ENCODE measurements at places on chromosomes 6 and 20.
A peak's percentile ranks its signal among the peaks of the same experiment; 100 is the strongest.

DNA sequence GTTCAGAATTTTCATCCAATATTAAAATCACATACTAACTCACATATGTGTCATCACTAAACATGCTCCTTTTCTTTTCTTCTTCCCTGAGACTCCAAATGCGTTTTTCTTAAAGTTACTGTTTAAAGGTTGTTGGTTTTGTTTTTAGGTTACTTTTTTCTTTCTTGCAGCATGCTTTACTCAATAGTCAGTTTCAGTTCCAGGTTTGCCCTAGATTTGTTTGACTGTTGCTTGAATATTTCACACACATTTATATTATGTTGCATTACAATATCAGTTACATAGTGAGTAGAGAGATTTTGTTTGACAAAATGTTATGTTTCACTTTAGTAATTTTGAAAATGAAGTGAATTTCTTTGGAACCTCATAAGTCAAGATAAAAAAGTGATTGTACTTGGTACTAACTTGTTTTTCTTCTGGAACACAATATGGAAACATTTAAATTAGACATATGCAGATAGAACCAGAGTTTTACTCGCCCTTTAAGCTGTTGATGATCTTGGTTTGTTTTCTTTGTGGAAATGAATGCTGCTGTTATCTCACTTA lies 27.3 kb downstream of the FNDC1 start:
- DNase-seq: no peak

- no peak for DNase-seq
Measured at GRCh38 chr6:45607798-45608197, 230.1 kb upstream of the SUPT3H start.

DNA sequence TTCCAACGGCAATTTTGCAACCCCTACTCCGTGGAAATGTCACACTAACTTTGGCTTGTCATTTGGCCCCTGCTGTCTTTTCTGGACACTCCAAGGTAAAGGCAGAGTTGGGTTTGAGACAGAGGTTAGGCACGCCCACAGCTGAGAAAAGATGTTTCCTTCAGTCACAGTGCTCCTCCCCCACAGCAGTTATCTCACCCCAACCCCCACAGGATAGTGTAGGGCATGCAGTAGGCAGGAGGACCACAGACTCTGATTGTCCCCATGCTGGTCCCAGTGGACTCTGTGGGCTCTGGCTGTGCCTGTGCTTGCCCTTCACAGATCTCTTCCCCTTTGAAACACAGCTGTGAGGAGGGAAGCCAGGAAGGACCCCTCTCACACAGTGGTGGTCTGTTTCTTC lies 124.0 kb upstream of the CARMIL1 start:
- DNase-seq: no peak

DNA sequence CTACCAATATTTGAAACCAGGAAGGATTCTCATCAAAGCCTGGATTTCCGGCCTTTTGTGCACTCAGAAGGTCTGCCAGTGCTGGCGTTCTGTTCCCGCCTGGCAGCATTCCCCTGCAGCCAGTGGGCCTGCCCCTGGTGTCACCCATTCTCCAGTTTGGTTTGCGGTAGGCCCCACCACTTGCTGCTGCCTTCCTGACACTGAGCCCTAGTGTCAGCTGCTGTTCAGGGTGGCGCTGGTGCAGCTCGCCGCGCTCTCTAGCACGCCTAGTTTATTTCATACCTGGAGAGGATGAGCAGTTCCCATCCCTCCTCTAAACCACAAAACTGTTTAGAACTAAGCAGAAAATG lies 9.5 kb downstream of the NPEPL1 start:
- no peak for DNase-seq

DNA sequence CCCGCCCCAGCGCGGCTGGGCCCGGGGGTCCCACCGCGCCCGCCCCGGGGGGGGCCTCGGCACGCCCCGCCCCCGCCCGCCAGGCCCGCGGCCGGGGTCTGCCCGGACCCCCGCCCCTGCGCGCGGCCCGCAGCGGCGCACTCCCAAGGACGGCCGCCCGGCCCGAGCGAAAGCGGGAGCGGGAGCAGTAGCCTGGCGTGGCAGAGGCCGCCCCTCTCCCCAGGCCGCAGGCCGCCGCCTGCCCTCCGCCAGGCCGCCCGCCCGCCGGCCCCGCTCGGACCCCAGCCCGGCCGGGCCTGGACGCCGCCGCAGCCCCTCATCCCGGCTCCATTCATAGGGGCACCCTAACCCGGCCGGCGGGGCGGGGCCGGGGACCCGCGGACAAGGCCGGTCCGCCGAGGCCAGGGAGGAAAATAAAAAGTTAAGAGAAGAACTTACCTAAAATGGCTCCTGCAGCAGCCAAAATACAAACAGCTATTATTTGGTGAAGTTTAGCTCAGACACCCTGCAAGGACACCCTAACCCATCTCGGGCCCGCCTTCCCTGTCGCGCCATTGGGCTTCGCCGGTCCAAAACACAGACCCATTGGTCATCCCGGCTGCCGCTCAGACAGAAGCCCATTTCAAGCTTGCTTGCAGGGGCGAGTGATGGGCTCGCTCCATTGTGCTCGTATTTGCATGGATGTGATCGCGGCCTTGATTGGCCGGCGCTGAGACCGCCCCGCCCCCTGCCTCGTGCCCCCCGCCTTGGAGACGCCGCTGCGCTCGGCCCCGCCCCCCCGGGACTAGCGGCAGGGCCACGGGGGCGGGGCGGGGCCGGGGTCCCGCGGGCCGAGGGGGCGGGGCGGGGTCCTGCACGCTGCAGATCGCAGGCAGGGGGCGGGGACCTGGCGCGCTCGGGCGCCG lies at the start of gene CHD6:
Gene CHD6, minus strand, starts transcription at position 476 of the 905 bp plus-strand sequence. CDS start 67,040 bp downstream, outside the sequence.
- DNase-seq: peak; percentile 100

DNA sequence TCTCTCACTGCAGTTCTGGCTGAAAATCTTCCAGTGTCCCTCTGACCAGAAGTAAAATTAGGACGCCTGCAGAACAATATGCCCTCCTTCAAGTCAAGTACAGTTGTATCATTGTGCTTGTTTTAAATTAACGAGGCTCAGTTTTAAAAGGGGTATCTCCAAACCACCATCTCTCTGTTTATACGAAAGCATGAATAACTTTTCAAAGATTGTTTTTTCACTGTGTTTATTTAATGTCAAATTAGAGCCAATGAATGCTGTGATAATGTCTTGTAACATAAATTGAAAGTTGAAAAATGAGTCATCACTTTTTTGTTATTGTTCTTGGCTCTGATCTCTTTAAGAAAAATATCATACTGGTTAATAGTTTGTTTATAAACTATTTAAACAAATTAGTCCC lies 230.7 kb upstream of the THEMIS start:
- no peak for DNase-seq

GRCh38 chr20:18657575-18657974 lies 69.7 kb downstream of the DTD1 start:
- DNase-seq: no peak

DNA sequence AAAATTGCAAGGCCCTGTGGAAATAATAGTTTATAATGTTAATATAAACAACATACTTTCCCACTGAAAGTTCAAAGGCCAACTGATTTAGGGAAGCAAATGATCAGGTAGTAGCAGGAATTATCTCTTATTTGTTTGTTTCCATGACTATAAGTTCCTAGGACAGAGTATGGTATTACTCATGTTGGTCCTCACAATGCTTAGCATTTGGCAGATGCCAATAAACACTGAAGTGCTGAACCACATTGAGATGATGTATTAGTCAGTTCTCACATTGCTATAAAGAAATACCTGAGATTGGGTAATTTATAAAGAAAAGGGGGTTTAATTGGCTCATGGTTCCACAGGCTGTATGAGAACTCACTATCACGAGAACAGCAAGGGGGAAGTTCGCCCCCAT lies 129.6 kb upstream of the NUP153 start:
- no peak for DNase-seq

DNA sequence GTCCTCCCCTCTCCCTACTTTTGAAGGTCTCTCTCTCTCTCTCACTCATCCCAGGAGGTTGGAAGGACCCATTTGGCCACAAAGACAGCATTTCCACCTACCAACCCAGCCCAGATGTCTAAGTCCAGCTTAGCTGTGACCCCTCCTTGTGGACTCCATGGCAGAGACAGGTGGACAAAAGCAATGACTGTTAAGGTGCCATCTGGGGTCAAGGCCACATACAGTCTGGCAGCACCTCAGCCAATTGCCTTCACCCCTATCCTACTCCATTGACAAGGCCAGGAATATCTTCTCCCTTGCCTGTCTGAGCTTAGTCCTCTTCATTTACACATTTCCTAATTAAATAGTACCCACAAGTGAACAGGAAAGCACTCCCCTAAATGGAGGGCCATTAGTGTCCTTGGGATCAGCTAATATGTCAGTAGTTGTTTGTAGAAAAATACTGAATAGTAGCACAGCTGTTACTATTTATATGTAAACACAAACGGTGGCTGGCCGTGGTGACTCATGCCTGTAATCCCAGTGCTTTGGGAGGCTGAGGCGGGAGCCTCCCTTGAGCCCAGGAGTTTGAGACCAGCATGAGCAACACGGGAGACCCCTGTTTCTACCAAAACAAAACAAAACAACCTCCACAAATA lies 28.8 kb downstream of the GCM1 start:
- peak; percentile 69 for DNase-seq

DNA sequence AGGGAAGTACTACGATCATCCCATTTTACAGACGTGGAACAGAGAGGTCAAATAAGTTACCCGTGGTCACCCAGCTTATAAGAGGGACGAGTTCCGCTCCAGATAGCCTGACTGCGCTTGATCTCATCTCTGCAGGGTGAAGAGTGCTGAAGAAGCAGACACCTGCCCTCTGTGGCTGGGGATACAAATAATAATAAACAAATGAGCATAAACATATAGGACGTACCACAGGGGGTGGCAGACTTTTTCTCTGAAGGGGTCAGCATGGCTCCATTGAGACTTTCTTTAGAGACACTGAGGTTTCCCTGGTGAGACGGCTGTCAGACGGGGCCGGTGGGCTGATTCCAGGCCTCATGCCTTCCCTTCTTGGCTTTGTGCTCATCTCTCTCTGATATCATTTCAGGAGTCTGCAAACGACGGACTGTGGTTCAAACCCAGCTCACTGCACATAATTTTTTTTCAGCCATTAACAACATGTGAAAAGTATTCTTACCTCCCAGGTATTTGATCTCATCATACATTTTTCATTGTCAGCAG lies 47.1 kb downstream of the IRF4 start:
- no peak for DNase-seq

DNA sequence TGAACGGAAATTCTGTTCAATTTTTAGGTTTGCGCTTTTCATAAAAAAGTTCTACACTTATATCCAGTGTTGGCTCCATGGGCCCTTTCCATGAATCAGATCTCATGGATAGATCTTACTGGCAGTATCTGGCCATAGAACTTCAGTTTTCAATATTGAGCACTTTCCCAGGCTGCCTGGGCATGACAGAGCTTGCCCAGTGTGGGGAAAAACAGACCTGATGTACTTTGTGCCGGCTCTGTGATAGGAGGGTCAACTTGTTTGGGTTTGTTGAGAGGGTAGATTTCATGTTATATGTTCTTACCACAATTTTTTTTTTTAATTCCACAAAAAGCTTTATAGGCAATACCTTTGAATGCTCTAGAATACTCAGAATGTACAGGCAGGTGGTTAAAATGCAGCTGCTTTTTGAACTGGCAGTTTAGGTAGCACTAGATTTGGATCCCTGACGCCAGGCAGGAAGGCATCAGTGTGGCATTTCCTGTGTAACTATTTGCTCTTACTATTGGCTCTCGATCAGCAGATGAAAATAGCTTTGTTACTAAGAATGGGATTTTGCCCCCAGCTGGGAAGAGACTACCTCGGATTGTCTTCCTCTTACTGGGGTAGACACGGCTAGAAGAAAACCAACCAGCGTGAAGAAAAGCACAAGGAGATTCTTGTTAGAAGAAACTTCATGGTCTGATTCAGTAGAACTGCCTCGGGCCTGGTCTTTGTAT lies 404.9 kb upstream of the SOX4 start:
- no peak for DNase-seq

GRCh38 chr6:18536591-18537055 lies 149.5 kb downstream of the RNF144B start:
- no peak for DNase-seq

GRCh38 chr20:45919542-45920399 lies 7.8 kb upstream of the PLTP start:
- DNase-seq: peak; percentile 91

- DNase-seq: no peak
Measured at GRCh38 chr20:50246367-50247195, 56.0 kb downstream of the CEBPB start.

DNA sequence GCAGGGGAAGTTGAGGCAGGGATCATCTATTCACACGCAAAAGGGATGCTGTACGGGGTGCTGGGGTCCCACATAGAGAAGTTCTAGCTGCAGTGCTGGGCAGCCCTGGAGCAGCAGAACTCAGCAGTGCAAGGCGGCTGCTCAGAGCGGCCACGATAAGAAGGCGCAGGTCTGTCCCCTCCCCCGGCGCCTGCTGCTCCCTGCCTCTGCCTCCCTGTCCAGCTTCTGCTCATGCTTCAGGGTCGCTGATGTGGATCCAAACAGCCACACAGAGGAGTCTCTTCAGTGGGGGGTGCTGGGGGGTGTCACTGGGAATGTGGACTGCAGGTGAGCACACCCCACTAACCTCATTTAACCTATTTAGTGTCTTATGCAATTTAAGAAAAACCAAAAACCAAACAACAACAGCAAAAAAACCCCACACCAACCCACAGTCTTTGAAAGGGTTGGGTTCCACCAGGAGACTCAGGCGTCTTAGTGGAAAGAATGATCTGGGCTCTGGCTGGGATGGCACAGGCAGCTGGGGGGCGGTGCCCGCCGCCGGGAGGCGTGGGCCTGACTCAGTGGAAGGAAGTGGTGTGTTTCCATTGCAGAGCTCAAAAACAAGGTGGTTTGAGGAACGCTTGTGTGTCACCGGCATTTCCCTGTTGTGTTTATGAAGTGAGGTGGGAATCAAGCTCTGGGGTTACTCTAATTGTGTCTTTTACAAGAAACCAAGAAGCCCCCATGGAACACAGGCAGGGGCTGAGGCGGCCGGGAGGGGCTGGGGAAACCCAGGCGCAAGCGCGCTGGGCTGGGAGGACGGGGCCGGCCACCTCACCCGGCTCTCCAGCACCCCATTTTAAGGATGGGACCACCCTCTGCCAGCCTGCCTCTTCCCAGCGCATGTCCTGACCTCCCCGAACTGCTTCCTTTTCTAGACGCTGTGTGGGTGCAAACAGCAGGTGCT lies 55.1 kb downstream of the IRF4 start:
- DNase-seq: no peak

GRCh38 chr20:24665741-24666191 lies 196.3 kb downstream of the SYNDIG1 start:
- no peak for DNase-seq

GRCh38 chr6:145814035-145814500 lies 527 bp downstream of the FBXO30 start:
- peak; percentile 72 for DNase-seq

DNA sequence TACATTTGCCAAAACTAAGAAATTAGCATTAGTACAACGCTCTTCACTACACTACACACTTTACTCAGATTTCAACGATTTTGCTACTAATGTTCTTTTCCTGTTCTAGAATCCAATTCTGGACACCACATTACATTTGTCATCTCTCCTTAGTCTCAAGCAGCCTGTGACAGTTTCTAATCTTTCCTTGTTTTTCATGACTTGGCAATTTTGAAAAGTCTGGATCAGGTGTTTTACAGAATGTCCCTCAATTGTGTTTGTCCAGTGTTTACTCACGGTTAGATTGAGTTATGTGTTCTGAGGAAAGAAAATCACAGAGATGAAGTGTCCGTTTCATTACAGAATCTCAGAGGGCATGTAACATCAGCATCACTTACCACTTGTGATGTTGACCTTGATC lies 372.6 kb downstream of the TFAP2A start:
- no peak for DNase-seq
